CD4-positive, CD25-positive, alpha-beta regulatory T cell (primary cell): ENCODE measurements at places on chromosomes 4 and X. TPM values are rescaled to one million over a fixed set of nuclear protein-coding genes. Genes with fewer than 3 reads are reported as not detected.
A peak's percentile ranks its signal among the peaks of the same experiment; 100 is the strongest.

DNA sequence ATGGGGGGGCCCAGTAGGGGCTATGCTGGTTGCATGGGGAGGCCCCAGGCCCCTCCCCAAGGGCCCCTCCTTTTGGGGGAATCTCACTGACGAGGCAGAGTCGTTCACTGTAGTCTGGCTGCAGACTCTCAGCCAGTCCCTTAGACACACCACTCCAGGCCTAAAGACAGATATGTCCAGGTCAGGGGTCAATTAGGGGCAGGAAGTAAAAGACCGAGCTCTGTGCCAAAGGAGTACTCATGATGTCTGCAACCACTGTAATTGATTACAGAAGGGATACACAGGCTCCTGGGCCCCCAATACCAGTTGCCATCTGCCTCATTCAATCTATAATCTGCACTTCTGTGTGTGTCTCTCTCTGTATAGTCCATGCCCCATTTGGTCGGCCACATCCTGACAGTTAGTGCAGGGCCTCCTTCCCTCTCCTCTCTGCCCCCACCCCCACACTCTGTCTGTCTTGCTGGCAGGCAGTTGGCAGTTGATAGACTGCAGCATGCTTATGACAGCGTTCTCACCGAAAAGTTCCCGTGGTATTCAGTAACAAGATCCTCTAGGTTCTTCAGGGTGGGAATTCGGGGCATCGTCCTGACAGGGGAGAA is 1.3 kb upstream of the CXorf65 start:
- H3K4me3 ChIP-seq: peak overlapping the region; percentile 96
- H3K27ac ChIP-seq: peak overlapping the region; percentile 99
- H3K36me3 ChIP-seq: peaks cover 15% of the 10 kb centered on the region

GRCh38 chr4:7857238-7857701 is 82.4 kb downstream of the AFAP1 start:
- H3K27me3 ChIP-seq: no peaks in the 10 kb centered on the region
- H3K4me3 ChIP-seq: no peak overlapping the region

DNA sequence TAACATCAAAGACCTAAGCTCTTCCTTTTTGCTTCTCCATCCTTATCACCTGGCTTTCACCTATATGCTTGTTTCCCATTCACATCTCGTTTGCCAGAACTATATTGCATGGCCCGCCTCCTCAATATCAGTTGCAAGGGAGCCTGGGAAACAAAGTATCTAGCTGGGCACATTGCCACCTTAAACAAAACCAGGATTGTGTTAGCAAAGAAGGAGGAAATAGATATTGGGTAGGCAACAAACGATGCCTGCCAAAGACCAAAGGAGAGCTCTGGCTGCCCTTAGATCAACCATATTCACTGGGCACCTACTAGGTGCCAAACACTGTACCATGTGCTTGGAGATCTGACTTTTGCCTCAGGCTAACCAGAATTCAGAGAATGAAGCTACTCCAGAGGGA is 107.5 kb downstream of the GRIA3 start:
- H3K27me3 ChIP-seq: no peaks in the 10 kb centered on the region
- H3K36me3 ChIP-seq: no peaks in the 10 kb centered on the region
- H3K4me3 ChIP-seq: no peak overlapping the region

LANCL3 gene
- total RNA-seq: 0.35 TPM

GLOD5 gene
- not detected for total RNA-seq

CNKSR2 gene
- 14.7 TPM for total RNA-seq

GRCh38 chr4:86011117-86011516 is 348.7 kb downstream of the MAPK10 start:
- no peak for DNase-seq
- H3K4me3 ChIP-seq: no peak overlapping the region
- no peak overlapping the region for H3K27ac ChIP-seq

EXOC1L gene
- not detected for total RNA-seq

DNA sequence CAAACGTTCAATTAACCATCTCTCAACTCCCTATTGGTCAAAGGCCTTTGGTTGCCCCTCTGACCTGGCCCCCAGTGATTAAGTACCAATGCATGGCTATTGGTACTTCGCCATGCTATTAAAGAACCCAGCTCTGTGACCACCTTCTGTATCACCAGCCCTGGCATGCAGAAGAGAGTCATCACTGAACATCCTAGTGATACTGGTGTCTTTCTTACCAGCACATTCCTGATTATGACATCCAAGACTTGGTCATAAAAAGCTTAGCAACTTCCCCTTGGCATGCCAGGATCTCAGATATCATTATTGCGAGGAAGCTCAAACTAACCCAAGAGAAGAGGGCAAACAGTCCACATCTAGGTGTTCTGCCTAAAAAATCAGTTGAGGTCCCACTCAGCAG is 122.3 kb upstream of the OTUD4 start:
- H3K36me3 ChIP-seq: no peaks in the 10 kb centered on the region
- no peak for DNase-seq
- no peak overlapping the region for H3K27ac ChIP-seq
- no peaks in the 10 kb centered on the region for H3K27me3 ChIP-seq

DNA sequence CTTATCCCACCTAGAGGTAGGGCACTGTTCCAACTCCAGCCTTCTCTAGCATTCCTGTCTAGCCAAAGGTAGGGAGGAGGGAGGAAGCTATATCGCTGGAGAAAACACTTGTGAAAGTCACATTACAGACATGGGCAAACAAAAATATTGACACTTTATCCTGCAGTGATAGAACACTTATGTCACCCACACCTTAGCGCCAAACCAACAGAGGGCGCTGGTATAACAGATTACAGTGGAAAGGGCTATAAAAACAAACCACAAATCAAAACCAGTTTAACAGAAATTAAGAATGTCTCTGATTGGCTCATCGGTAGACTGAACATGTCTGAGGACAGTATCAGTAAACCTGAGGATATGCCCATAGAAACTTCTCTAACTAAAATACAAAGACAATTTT is 451.3 kb downstream of the TLL1 start:
- H3K27me3 ChIP-seq: no peaks in the 10 kb centered on the region
- no peak overlapping the region for H3K27ac ChIP-seq
- no peaks in the 10 kb centered on the region for H3K36me3 ChIP-seq
- no peaks in the 10 kb centered on the region for H3K4me1 ChIP-seq

DNA sequence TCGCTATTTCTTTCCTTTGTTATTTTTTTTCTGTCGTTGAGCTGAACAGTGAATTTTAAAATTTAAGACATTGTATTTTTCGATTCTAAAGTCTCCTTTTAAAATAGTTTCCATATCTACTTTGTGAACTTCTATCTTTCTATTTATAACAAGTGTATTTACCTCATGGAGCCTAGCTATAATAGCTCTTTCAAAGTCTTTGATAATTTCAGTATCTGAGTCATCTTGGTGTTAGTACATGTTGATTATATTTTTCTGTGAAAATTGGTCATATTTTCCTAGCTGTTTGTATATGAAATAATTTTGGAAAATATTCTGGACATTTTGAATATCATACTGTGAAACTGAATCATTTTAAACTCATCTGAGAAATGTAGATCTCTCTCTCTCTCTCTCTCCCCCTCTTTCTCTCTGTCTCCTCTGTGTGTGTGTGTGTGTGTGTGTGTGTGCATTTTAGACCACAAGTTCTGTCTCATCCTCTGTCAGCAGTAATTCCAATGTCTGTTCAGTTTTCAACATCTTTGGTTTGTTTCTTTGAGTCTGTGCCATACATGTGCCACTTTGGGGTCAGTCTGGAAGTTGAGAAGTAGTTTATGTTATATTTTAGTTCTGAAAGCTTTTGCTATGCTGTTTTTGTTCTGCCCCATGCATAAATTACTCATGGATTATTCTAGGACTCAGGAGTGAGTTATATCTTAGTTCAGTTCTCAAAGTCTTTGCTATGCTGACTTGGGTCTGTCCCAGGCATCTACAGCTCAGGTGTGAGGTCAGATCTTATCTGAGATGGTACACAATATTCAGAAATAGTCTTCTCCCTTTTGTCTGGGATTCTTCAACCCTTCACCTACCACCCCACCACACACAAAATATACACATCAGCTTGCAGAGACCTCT is 366.4 kb upstream of the CASK start:
- no peak overlapping the region for H3K27ac ChIP-seq
- no peak overlapping the region for H3K4me3 ChIP-seq
- H3K4me1 ChIP-seq: no peaks in the 10 kb centered on the region
- DNase-seq: no peak
- no peaks in the 10 kb centered on the region for H3K36me3 ChIP-seq

DNA sequence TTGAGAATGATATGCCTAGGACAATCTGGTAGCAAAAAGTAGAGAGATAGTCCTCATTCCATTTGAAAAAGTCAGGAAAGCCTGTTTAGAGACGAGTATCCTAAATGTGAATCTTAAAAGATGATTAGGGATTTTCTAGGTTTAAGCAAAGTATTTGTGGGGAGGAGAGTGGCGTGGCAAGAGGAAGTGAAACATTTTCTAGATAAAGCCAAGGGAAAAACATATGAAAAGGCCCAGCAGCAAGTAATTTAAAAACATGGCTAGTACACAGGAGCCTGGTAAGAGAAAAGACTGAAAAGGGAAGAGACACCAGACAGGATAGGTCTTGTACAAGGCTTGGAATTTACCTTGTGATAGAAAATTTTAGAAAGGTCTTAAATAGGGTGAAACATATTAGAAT is 45.9 kb downstream of the CORIN start:
- no peak for DNase-seq
- no peak overlapping the region for H3K4me3 ChIP-seq
- H3K36me3 ChIP-seq: no peaks in the 10 kb centered on the region
- no peak overlapping the region for H3K27ac ChIP-seq
- peaks cover 3% of the 10 kb centered on the region for H3K27me3 ChIP-seq

GRCh38 chrX:29726811-29727210 is 488.6 kb upstream of the MAGEB2 start:
- H3K4me3 ChIP-seq: no peak overlapping the region
- no peaks in the 10 kb centered on the region for H3K36me3 ChIP-seq
- DNase-seq: no peak
- no peak overlapping the region for H3K27ac ChIP-seq
- no peaks in the 10 kb centered on the region for H3K27me3 ChIP-seq
- no peaks in the 10 kb centered on the region for H3K4me1 ChIP-seq

HPSE gene
- 9.1 TPM for total RNA-seq

DNA sequence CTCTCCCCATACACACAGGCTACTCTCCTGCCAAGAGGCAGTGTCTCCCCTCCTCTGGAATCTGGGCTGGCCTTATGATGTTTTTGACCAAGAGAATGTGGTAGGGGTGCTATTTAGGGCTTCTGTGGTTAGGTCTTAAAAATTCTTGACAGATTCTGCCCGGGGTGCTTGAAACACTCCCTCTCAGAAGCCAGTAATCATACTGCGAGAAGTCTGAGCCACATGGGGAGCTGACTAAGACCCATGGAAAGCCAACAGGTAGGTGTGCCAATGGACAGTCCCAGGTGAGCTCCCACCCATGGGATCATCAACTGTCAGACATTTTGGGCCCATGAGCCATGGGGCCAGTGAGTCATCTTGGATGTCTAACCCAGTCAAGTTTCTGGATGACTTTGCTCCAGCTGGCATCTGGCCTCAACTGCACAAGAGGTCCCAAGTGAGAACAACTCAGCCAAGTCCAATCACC is 315.7 kb downstream of the FBXW7 start:
- H3K36me3 ChIP-seq: no peaks in the 10 kb centered on the region
- H3K27ac ChIP-seq: no peak overlapping the region
- H3K4me3 ChIP-seq: no peak overlapping the region
- no peak for DNase-seq

- no peaks in the 10 kb centered on the region for H3K4me1 ChIP-seq
- H3K4me3 ChIP-seq: no peak overlapping the region
- peaks cover 2% of the 10 kb centered on the region for H3K27me3 ChIP-seq
- no peaks in the 10 kb centered on the region for H3K36me3 ChIP-seq
- H3K27ac ChIP-seq: no peak overlapping the region
These were observed 48.3 kb downstream of the STBD1 start for GRCh38 chr4:76354517-76355473.

- DNase-seq: no peak
- no peaks in the 10 kb centered on the region for H3K27me3 ChIP-seq
- no peak overlapping the region for H3K27ac ChIP-seq
- peaks cover 5% of the 10 kb centered on the region for H3K36me3 ChIP-seq
- no peaks in the 10 kb centered on the region for H3K4me1 ChIP-seq
These were observed 14.6 kb downstream of the SMIM20 start for GRCh38 chr4:25928379-25929297.

ARR3 gene
- total RNA-seq: not detected

- no peaks in the 10 kb centered on the region for H3K27me3 ChIP-seq
- H3K27ac ChIP-seq: no peak overlapping the region
- no peak for DNase-seq
- H3K4me1 ChIP-seq: no peaks in the 10 kb centered on the region
- no peak overlapping the region for H3K4me3 ChIP-seq
- no peaks in the 10 kb centered on the region for H3K36me3 ChIP-seq
These were observed 195.7 kb upstream of the ANK2 start for GRCh38 chr4:112853662-112854256.
